ENCODE measurements at places on chromosomes 5 and 9. TPM values are rescaled to one million over a fixed set of nuclear protein-coding genes. Genes with fewer than 3 reads are reported as not detected.

DNA sequence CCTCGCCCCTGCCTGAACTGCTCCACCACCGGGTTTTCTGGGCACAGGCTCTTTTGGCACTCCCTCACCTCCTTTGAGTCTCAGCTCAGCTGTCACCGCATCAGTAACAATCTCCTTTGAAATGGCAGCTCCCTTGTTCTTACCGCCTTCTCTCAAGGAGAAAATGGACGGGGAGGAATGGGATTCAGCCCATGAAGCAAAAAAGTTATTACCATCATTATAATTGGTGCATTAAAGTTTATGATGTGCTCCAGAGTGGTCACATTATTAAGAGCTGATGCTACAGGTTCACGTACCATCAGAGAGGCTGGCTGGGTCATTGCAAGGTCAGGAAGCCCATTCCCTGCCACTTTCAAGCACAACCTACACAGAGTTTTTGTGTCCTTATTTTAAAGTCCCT lies 344.7 kb downstream of the AGTPBP1 start:
- DNase-seq, result no peak

- peak; percentile 5 for DNase-seq
These were observed 168.5 kb downstream of the DOCK2 start for GRCh38 chr5:169805527-169805934.

GRCh38 chr5:126464016-126464415 lies 40.8 kb downstream of the GRAMD2B start:
- DNase-seq, result no peak

GRCh38 chr5:131496400-131496713 lies 138.7 kb downstream of the RAPGEF6 start:
- DNase-seq, result no peak

Gene ACTBL2
- total RNA-seq, result not detected

DNA sequence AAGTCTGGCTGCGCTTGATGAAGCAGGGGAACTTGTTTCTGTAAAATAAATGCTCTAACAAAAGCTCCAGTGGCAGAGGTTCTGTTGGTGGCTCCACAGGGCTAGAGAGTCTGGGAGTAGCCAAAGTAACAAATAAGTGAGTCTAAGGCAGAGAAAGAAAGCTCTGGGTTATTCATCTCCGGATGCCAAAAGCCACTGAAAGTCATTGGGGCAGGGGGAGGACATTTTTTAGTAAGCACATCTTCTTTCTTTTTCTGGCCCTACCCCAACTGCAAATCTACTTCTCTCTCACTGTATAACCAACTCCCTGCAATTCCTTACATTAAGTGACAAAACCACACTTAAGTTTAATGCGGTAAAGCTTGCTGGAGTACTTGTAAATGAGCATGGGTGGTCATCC lies 141.6 kb downstream of the INSYN2B start:
- no peak for DNase-seq

Gene C7
- total RNA-seq, result not detected

DNA sequence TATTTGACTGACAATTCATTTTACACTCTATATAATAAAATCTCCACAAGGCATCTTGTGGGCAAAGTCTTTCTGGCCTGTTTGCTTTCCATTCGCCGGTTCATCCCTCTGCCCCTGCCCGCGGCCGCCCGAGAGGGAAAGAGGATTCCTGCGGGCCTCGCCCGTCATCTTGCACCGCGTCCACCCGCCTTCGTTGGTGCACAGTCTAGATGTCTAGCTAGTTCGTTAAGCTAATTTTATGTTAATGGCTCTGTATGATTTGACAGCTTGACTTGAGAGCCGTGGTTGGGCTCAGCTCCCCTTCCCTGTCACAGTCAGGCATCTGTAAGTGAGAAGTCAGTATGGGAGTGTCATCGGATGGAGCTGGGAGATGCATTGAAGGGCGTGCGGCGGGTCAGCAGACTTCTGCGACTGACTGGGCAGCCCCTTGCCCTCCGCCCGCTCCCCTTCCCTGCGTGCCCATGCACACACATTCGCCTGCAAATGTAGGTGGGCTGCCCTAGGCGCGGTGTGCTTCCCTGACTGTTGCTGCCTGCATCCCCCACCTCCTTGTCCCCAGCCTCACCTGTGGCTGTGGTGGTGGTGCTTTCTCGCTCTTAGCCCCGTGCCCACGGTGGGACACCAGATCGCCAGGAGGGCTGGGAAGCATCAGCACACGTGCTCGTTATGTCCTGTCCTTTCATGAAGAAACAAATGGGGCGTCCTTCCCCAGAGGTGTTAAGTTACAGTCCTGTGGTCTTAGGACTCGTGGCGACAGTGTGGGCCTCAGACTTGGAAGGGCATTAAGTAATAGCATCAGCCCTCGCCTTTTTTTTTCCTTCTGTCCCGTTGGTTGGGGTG lies 25.9 kb upstream of the PRDM12 start:
- no peak for DNase-seq

GRCh38 chr5:130706696-130707095 lies 458.4 kb downstream of the HINT1 start:
- no peak for DNase-seq

- no peak for DNase-seq
These were observed 23.7 kb downstream of the MAN2A1 start for GRCh38 chr5:109713453-109713852.

GRCh38 chr9:94799578-94800264 lies 73.2 kb downstream of the AOPEP start:
- no peak for DNase-seq

All from neural crest cell (in vitro differentiated cells).